SK-N-SH (cell line): ENCODE measurements at places on chromosomes 7 and 10. TPM values are rescaled to one million over a fixed set of nuclear protein-coding genes. Genes with fewer than 3 reads are reported as not detected.

The ARMC3 gene
- polyA plus RNA-seq, result not detected in 2 replicates

The FEZF1 gene
- polyA plus RNA-seq, result not detected in 2 replicates

The GPR15LG gene
- not detected in 2 replicates for polyA plus RNA-seq

GRCh38 chr10:116408719-116409118 is 18.9 kb upstream of the PNLIPRP3 start:
- no peak overlapping the region for H3K27ac ChIP-seq
- no peaks in the 10 kb centered on the region for H3K4me1 ChIP-seq
- DNase-seq, result no peak
- H3K36me3 ChIP-seq, result no peaks in the 10 kb centered on the region
- H3K27me3 ChIP-seq, result no peaks in the 10 kb centered on the region

DNA sequence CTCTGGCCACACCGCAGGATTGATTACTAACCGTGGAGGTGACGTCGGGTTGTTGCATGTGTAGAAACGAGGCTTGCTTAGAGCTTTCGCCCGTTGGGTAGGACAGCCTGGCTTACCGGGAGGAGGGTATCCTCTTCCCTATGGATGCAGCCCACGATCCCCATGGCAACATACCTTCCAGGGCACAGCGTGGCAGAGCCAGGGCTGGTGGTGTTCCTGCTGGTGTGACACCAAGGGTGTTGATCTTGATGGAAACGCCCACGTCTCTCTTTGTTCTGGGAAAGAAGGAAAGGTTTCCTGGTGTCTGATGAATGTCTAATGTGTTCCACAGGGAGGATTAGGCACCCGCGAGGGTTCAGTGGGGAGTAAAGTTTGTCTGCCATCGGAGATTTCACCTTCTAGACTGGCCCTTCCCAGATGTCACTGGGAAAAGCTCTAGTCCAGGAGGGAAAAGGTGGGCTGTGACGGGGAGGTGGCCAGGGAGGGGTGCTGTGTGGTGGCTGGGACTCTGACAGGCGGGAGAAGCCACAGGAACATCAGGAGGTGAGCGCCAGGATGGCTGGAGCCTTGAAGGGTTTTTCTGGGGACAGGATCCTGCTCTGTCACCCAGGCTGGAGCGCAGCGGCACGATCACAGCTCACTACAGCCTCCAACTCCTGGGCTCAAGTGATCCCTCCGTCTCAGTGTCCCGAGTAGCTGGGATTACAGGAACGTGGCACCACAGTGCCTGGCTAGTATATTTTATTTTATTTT is 102.1 kb downstream of the CUX1 start:
- H3K27ac ChIP-seq, result no peak overlapping the region
- DNase-seq, result no peak
- peaks cover 15% of the 10 kb centered on the region; the same call in 1 of the 2 replicates for H3K36me3 ChIP-seq
- H3K4me3 ChIP-seq, result no peak overlapping the region
- H3K4me1 ChIP-seq, result peaks cover 25% of the 10 kb centered on the region

DNA sequence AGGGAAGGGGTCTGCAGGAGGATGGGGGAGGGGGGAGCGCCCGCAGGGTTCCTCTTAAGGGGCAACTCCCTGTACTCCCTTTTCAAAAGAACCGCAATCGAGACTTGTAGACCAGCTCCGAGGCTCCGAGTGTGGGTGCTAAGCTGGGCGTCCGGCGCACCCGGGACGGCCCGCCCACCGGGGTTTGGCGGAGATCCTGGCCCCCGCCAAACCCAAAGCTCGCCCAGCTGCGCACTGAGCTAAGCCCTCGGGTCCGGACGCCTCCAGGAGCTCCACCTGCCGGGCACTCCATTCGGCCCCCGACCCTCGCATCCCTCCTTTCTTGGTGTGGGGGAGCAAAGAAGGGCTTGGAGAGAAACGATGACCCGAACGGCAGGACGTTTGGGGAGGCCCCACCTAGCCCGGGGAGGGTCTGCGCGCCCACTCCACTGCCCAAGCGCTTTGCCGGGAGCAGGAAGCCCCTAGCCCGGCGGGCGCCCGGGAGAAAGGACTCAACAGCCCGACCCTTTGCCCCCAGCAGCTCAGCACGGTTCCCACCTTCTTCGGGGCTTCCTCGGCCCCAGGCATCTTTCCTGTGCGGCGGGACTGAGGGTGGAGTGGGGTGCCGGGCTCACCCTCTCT is 651 bp downstream of the AFAP1L2 start:
- H3K27me3 ChIP-seq, result peaks cover 35% of the 10 kb centered on the region; the same call in 1 of the 2 replicates
- no peaks in the 10 kb centered on the region for H3K4me1 ChIP-seq
- H3K36me3 ChIP-seq, result no peaks in the 10 kb centered on the region
- peak overlapping the region; percentile 43; the same call in 1 of the 2 replicates for H3K4me3 ChIP-seq
- no peak overlapping the region for H3K27ac ChIP-seq

DNA sequence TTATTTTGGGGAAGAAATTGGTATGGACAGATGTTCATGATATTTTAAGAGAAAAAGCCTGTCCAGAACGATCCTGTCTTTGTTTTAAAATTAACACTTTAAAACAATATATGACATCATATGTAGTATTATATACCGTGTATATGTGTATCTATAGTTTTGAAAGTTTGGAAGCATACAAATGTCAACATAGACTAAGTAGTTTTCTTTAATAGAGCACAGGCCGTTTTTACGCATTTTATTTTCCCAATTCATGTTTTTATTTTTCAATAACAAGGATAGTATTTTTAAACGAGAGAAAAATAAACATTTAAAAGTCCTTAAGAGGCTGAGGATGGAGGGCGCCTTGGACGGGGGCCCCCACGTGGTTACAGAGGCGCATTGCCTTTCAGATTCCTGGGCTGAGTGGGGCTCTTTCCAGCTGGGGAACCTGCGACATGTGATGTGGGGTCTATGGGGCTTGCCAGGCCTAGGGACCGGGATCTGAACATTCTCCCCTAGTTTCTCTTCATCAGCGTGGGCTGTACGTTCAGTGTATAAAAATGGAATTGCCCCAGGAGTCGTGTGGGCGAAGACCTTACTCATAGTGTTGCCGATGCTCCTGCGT is 127.8 kb upstream of the ZNF746 start:
- DNase-seq, result peak; percentile 54
- H3K4me1 ChIP-seq, result peaks cover 16% of the 10 kb centered on the region
- H3K4me3 ChIP-seq, result no peak overlapping the region; the same call in 1 of the 2 replicates

GRCh38 chr10:124313374-124313773 is 105.3 kb downstream of the OAT start:
- DNase-seq, result no peak
- H3K27me3 ChIP-seq, result no peaks in the 10 kb centered on the region
- H3K4me3 ChIP-seq, result no peak overlapping the region
- H3K4me1 ChIP-seq, result no peaks in the 10 kb centered on the region

- H3K27ac ChIP-seq, result no peak overlapping the region
- peaks cover 4% of the 10 kb centered on the region for H3K36me3 ChIP-seq
- no peaks in the 10 kb centered on the region for H3K27me3 ChIP-seq
- no peak for DNase-seq
- peaks cover 11% of the 10 kb centered on the region for H3K4me1 ChIP-seq
Observed at GRCh38 chr7:156820445-156821063, 72.4 kb downstream of the LMBR1 start.

DNA sequence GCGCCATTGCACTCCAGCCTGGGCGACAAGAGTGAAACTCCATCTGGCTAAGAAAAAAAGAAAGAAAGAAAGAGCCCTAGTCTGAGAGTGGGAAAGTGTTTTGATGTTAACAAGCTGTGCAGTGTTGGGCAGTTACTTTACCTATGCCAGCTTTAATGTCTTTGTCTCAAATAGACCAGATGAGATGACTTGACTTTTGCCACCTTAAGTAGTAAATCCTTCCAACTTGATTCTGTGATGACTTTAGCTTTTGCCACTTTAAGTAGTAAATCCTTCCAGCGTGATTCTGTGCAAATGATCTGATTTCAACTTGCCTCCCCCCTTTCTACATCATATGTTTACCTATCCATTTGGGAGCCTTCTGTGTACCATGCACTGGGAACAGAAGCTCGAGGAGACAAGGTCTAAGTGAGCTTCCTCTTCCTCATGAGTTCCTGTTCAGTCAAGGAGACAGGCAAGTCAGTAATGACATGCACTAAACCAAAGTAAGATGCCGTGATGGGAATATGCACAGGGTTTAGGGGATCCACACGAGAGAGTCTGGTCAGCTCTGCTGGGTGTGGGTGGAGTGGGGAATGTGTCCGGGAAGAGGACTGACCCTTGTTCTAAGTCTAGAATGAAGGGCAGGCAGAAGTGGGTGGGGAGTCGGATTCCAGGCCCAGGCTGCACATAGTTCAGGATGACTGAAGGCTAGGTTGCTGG is 17.2 kb downstream of the INPP5F start:
- H3K27me3 ChIP-seq, result no peaks in the 10 kb centered on the region
- peaks cover 9% of the 10 kb centered on the region for H3K4me1 ChIP-seq
- no peaks in the 10 kb centered on the region for H3K36me3 ChIP-seq
- no peak overlapping the region for H3K27ac ChIP-seq
- no peak overlapping the region for H3K4me3 ChIP-seq

DNA sequence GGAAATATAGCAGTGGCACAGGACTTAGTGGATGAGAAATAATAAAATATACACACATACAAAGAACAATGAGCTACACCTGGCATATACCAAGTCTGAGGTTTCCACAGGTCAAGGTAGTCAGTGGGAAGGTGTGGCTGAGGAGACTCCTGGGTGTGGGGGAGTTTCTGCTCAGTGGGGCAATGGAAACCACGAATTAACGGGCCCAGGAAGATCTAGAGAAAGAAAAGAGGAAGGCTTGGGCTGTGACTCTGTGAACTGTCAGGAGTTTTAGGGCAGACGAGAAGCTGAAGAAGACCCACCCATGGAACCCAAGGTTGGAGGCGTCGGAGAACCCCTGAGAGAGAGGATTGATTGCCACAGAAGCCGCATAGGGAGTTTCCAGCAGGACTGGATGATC is 196.5 kb downstream of the HERPUD2 start:
- no peak for DNase-seq
- no peaks in the 10 kb centered on the region; the same call in 1 of the 2 replicates for H3K27me3 ChIP-seq
- H3K4me1 ChIP-seq, result no peaks in the 10 kb centered on the region
- H3K27ac ChIP-seq, result no peak overlapping the region

GRCh38 chr10:61943674-61944378 is 42.3 kb downstream of the ARID5B start:
- H3K4me3 ChIP-seq, result no peak overlapping the region
- H3K27me3 ChIP-seq, result no peaks in the 10 kb centered on the region
- peaks cover 29% of the 10 kb centered on the region for H3K36me3 ChIP-seq
- peak overlapping the region; percentile 86; the same call in 1 of the 2 replicates for H3K27ac ChIP-seq
- peaks cover 44% of the 10 kb centered on the region for H3K4me1 ChIP-seq
- peak; percentile 22 for DNase-seq
